Glomerular endothelial cell (primary cell): ENCODE measurements at places on chromosomes 7 and 10. TPM values are rescaled to one million over a fixed set of nuclear protein-coding genes. Genes with fewer than 3 reads are reported as not detected.

DNA sequence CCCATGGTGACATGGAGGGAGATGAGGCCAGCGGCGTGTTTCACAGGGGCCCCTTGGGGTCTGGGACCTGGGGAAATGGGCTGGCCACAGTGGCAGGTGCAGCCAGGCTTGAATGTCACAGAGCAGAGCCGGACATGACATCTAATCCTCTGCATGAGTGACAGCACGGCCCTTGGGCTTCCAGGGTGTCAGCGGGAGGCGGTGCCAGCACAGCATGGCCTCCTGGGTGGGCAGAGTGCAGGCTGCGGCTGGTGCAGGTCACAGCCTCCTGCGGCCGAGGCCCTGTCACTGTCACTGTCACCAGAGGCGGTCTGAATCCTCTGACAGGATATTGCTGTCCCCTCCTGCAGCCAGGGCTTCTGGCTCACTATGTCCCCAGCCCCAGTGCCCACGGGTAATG lies 18.2 kb downstream of the BHLHA15 start:
- DNase-seq: no peak

DNA sequence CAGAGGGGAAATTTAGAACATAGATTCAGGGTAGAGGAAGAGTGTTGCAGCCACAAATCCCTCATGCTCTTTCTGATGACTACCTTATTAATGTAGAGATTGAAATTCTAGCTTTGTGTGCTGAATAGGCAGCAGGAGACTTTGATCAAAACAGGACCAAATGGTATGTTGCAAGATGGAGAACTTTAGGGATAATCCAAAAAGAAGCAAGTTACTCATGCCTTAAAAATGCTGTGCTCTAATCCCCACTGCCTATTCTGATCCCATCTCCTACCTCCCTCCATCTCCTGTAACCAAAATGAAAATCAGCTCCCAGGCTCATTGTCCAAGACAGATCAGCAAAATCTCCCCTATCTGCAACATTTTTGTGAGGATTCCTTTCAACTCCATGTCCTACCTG lies 31.3 kb downstream of the CH25H start:
- DNase-seq: no peak

FAM131B gene
- 0.53 and 1.6 TPM in 2 replicates for total RNA-seq

- DNase-seq: no peak
Observed at GRCh38 chr10:79028451-79029010, 40.2 kb upstream of the ZMIZ1 start.

DNA sequence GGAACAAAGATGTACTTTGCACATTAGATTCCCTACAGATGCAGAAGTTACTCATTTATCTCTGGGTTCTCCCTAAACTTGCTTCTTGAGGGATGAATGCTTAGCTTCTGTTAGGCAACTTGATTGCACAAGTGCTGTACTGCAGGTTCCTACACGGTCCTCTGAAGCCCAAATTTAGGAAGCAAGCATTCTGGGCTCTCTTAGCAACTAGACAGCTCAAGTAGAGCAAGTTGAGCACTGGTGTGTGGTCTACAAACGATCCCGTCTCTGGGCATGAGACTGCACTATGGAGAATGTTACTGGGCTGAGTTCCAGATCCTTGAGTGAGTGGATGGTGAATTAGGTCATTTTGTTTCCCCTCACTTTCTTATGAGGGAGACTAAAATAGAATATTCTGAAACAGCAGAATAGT lies 14.3 kb downstream of the SEMA3D start:
- DNase-seq: no peak

DNA sequence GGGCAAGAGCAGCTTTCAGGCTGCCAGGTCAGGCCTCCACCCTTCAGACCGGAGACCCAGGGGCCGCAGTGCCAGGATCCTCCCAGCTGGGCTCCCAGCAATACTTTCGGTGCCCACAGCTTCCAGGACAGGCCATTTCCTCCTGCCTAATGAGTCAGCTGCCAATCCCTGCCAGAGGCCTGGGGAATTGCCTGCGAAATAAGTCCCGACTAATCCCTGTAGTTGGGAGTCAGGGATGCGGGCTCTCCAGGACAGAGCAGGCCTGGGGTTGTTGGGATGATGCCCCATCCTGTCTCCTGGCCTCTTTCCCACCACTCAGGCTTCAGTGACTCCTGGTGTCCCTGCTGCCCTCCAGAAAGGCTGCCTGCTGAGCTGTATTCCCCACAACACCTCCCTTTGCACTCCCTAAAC lies 143.5 kb upstream of the UNC5B start:
- no peak for DNase-seq

GRCh38 chr10:101070098-101070497 lies 8.3 kb downstream of the KAZALD1 start:
- DNase-seq: no peak

DNA sequence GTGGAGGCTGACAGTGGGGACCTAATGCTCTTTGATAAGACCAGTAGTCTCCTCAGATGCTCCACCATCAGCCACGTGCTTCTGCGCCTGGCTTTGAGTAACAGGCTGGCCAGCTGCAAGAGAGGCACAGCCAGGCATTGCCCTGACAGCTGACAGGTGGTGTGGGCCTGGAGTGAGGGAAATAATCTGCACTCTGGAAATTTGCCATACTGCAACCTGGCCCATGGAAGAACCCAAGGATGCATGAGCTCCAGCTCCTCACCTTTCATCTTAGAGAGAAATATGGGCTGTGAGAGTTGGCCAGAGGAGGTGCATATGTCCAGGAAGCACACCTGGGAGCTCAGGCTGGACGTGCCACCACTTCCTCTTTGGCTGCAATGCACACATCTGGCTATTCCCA lies 118.9 kb downstream of the PLXDC2 start:
- DNase-seq: no peak

DNA sequence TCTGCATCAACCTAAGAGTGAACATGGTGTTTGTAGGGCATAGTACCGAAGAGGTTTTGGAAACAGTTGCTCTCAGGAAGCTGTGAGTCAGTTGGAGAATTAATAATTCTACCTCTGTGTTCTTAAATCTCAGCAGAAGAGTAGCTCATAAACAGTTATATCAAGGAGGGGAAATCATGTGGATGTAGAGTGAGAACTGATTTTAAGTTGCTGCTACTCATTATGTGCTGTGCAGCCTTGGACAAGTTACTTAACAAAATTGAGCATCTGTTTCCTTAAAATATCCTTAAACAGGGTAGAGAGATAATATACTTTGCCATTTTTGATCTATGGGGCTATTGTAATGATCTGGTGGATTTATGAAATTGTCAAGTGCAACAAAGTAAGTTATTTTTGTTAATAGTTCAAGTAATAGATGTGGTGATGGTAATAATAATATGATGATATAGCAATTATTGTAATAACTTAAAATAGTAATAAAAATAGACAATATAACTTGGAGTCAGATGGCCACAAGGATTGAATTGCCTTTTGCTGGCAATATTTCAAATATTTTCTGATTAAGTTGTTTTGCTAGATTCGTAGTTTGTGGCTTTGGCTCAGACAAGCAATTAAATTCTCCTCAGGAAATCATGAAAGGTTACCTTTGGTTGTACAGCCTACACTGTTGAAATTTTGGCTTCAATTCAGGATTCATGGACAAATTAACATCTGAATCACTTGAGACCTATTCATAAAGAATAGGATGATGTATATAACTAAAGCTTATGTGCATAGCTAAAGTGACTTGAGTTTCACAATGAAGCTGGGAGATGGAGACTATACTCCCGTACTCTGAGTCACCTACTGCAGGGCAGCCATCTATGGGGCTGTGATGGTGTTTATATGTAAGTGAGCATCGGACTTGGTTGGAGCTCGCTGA lies 228.5 kb downstream of the CDK14 start:
- DNase-seq: no peak

DNA sequence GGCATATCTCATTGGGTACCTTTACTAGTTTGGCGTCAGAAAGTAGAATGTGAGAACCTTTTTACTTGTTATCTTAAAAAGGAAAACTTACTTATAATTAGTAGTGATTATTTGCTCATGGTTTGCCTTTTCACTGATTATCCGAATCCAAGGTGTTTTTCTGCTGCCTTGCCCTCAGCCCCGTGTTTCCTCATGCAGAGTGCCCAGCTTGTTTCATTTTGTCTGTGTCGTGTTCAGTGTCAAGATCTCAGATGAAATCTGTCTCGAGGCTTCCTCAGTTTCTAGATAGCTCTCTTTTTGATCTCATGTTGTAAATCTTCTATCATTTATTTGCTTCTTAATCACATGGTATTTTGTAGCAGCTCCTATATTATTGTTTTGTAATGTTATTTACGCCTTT lies 30.1 kb downstream of the RPA3 start:
- DNase-seq: no peak

GIMAP8 gene
- total RNA-seq: 16.7 and 26.0 TPM in 2 replicates

GRCh38 chr7:41825927-41826480 lies 123.1 kb upstream of the INHBA start:
- no peak for DNase-seq
